ENCODE measurements at places on chromosomes 5 and 9.

DNA sequence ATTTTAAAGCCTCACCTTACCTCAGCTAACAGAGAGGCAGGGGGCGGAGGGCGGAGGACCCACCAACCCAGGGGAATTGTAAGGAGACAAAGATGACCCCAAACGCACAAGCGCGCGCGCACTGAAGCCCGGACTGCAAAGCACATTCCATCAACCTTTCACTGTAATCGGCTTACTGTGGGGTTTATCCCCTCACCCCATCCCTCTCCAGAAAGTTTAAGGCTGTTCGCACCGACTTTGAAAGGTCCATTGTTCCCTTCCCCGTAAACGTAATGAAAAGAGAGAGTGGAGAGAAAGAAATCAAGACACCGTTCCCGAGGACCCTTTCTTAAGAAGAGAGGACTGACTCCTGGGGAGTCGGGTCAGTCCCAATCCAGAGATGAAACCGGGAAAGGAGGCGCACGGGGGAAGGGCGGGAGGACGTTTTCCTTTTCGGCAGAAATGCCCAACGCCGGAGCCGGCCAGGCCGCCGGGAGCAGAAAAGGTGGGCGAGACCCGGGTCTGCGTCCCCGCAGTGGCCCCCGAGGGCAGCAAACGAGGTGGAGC, 464 bp downstream of the CEMIP2 start:
- DNase-seq: no peak

DNA sequence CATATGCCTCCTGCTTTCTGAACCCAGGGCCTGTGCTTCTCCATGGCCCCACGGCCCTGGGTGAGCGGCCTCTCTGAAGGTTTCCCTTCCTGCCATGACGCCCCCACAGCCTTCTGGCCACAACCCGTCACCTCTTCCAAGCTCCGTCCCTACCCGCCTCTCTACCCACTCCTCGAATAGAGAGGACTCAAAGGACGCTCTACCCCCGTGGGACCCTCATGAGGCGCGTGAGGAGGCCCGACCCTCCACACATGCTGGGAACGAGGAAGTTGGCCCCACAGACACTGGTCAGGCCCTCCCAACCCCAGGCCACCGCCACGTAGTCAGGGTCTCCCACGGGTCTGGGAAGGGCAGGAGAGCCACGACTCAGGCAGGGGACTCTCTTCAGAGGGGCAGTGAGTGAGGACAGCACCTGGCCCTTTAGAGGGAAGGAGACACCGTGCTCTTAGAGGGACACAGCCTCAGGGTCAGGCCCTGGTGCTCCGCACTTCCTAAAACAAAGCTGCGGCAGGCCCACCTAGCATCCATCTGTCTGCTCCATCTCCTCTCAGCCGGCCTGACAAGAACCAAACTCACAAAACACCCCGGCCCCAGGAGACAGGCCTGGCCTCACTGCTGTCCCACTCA, 5.3 kb downstream of the BRD3 start:
- DNase-seq: no peak

DNA sequence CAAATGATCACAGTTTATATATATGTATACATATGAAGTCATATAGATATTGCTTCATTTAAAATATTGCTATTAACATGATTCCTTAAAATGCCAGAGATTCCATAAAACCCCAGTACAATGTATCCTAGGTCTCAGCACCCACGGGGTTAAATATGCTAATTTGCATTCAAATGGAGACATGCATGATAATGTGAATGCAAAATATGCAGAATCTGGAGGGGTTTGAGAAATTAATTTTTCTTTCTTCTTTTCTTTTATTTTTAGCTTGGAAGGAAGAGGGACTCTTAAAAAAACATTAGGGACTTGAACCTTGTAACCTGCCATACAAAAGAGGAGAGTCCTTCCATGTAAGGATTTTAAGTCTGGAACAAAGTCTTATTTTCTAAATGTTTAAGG, 211.9 kb downstream of the MEF2C start:
- DNase-seq: no peak

DNA sequence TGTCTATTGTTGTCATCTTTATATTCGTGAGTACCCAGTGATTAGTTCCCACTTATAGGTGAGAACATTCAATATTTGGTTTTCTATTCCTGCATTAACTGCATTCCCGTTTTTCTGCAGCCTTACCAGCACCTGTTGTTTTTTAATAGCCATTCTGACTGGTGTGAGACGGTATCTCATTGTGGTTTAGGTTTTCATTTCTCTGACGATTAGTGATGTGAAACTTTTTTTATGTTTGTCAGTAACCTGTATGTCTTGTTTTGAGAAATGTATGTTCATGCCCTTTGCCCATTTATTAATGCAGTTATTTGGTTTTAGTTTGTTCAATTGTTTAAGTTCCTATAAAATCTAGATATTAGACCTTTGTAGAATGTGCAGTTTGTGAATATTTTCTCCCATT, 546.0 kb upstream of the RORB start:
- DNase-seq: no peak

- no peak for DNase-seq
Measured at GRCh38 chr5:169566202-169566601, 17.4 kb upstream of the SPDL1 start.

GRCh38 chr5:172874647-172875504, 40.8 kb downstream of the ERGIC1 start:
- DNase-seq: no peak

GRCh38 chr5:10439692-10440091, 2.0 kb upstream of the ROPN1L start:
- no peak for DNase-seq

Data from GM04503 (cell line).